ENCODE measurements at places on chromosomes 2 and 18. TPM values are rescaled to one million over a fixed set of nuclear protein-coding genes. Genes with fewer than 3 reads are reported as not detected.

MYO3B gene
- 0.22 TPM for total RNA-seq

ACTG2 gene
- 0.19 TPM for total RNA-seq

ARMC9 gene
- 41.3 TPM for total RNA-seq

GAREM2 gene
- 12.1 TPM for total RNA-seq

KCNF1 gene
- 0.71 TPM for total RNA-seq

ASAP2 gene
- 69.3 TPM for total RNA-seq

All from progenitor cell of endocrine pancreas (in vitro differentiated cells).